ENCODE measurements at places on chromosomes 5 and 9.

DNA sequence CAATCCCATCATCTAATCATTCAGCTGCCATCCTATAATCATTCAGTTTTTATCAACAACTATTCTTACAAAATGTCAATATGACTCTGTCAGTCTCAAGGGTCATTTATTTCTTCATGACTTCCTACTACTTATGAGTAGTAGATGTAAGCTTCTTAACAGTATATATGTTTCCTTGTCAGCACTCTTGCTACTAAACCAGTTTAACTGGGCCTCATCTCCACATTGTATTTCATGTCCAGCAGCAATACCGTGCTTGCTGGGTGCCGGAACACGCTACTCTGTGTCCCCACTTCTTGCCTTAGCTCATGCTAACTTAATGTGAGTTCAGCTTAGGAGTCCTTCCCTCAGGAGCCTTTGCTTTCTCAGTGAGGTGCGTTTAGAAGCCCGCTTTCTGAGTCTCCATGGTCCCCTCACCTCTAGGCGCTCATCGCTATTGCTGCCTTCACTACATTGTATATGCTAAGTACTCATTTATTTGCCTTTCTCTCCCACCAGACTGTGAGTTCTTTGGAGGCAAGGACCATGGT, 32.9 kb downstream of the ELL2 start:
- no peak for DNase-seq

- DNase-seq = no peak
These were observed 19.9 kb downstream of the SEMA6A start for GRCh38 chr5:116554764-116555163.

GRCh38 chr5:143119291-143119769, 284.2 kb downstream of the NR3C1 start:
- DNase-seq = no peak

DNA sequence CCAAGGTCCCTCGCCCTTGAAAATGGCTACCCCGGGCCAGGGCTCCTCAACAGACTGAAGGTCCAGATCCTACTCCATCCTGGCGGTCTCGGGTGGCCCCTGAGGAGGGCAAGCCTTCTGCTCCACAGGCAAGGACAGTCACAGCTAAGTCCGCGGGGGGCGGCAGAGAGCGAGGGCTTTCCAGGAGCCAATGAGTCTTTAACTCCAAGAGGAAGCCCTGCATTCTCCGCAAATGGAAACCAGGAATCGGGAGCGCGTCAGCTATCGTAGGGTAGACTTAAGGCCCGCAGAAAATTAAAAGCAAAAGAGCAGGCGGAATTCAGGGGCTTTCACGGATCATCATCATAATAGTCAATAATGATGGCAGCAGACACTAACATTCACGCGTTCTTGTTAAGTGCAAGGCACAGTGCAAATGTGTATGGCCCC, 87.8 kb upstream of the TNFAIP8 start:
- peak; percentile 72 for DNase-seq

- no peak for DNase-seq
These were observed 120.6 kb upstream of the ASTN2 start for GRCh38 chr9:117535434-117535833.

DNA sequence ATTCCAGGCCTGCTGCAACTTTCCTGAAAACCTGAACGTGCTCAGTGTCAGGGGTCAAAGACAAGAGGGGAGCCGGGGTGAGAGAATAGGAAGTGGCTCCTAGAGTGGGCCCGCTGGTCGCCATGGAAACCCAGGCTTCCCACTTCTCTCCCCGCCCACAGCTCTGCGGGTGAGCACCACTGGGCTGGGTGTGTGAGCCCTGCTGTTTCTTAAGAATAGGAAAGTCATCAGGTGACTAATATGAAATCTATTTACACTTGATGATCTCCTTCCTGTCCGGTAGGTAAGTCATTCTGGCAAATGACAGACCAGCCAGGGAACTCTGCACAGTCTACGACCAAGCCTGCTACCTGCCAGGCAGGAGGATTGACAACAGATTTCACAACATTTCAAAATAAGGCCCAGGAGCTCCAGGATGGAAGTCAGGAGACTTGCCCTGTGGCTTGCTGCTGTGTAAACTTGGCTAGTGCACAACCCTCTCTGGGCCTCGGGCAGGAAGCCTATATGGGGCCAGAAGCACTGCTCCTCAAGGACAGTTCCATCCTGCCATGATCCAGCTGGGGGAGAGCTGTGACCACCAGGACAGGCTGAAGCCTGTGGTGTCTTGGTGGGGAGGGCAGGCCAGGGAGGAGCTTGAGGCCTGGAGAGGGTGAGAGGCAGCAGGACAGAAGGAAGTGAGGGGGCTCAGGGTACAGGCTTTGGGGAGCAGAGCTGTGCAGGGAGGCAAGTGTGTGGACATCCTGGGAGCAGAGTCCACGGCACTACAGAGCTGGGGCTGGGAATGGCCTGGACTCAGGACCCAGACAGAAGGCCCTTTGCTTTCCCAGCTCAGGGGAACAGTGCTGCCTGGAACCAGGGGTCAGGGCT, 60.6 kb downstream of the SHB start:
- no peak for DNase-seq

GRCh38 chr5:80054682-80055081, 19.5 kb downstream of the THBS4 start:
- DNase-seq = no peak

DNA sequence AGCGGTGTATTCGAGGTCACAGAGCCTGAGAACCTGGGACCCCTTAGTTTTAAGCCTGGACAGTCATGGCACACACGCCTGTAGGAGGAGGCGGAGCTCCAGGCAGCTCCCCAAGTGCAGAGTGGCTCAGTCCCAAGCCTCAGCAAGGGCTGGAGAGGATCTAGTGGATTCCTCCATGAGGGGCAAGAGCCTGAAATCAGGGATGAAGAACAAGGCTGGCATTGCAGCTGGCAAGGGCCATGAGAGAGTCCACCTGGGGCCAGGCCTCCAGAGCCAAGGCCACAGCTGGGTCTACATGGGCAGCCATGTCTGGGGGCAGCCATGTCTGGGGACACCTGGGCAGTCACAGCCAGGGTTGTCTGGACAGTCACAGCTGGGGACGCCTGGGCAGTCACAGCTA, 21.9 kb downstream of the ADAMTSL2 start:
- no peak for DNase-seq

DNA sequence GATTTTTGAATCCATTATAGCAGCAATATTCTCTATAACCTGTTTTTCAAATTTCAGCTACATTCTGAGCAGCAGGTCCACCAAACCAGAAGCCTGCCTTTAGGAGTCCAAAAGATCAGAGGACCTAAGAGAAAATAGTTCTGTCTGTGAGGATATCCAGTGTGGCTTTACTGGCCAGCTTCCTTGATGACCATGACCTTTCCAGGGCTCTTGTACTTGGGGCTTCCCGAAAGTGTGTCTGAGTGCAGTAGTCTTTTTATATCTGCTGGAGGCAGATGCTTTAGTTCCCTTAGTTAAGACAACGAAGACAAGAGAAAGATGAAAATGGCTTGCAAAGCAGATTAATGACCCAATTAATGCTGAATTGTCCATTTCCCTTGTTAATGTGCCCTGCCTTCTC, 72.4 kb downstream of the SGCD start:
- no peak for DNase-seq

- no peak for DNase-seq
These were observed 252.9 kb upstream of the MPDZ start for GRCh38 chr9:13532407-13532806.

DNA sequence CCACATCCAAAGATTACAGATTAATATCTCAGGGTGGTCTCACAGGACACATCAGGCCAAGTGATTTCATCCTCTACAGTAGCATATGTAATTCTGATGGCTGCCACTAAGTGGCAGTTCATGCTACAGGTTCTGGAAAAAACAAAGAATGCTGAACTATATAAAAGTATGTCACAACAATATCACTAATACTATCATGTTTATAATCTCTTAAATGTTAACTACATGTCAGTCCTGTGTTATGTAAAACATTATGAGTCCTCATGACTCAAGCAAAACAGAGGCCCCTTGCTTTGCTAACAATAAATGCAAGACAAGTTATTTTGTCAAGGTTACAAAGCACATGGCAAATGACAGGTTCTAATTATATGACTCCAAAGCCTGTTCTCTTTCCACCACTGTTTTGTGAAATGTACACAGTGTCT, 233.2 kb downstream of the FBXL17 start:
- no peak for DNase-seq

- no peak for DNase-seq
These were observed 1.2 kb downstream of the FGF18 start for GRCh38 chr5:171420431-171421241.

DNA sequence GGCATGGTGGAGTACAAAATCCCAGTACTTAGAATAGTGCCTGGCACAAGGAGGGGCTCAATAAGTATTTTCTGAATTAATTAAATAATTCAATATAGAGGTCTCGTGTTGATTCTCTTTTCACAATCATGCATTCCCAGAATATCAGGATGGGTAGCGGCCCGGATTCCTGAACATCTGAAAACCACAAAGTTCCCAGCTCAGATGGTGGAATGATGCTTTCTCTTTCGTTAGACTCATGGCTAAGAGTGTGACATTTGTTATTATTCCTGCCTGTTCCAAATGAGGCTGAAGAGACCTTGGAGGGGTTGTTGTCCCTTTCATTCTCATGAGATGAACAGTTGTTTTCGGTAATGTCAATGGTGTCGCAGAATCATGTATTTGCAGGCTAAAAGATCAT, 95.4 kb upstream of the LIFR start:
- DNase-seq = no peak

DNA sequence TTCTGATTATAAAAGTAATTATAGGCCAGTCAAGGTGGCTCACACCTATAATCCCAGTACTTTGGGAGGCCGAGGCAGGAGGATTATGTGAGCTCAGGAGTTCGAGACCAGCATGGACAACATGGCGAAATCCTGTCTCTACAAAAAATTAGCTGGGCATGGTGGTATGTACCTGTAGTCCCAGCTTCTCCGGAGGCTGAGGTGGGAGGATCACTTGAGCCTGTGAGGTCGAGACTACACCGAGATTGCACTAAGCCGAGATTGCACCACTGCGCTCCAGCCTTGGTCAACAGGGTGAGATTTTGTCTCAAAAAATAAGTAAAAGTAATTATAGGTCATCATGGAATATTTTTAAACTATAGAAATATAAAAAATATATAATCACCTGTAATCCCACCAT, 18.1 kb downstream of the IRF1 start:
- no peak for DNase-seq

- no peak for DNase-seq
These were observed 276.3 kb downstream of the COX7C start for GRCh38 chr5:86894056-86894455.

DNA sequence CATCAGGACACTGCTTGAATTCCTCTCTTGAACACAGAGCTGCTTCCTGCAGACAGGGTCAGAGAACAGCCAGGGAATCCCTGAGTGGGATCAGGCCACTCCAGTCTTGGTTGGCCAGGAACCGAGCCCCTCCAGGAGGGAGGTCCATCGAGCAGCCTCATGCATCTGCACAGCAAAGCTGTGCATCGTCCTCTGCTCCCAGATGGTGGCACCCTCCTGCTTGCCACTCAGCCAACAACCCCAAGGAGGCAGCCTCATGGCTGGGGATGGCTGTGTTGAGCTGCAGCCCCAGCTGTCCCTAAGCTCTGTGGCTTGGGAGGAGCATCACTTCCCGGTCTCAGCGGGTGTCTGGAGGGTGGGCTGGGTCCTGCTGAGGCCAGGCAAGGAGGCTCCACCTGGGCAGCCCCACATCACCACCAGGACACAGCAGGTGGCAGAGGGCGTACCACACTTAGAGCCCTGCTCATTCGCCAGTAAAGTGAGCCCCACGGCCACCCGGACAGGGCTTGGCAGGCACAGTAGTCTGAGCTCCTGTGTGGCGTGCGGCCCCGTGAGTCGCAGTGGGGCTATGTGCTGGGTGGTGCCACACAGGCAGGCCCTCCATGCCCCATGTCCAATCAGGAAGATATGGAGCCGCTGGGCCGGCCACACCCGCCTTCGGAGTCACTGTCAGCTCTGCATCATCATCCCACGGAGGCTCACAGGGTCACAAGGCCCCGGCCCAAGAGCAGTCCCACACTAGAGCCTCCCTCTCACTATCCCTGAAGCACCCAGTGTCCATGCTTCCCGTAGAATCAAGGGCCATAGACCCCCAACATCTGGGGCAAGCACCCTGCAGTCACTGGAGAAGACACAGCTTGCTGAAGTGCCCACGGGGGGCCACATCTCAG, 11.9 kb downstream of the LPCAT1 start:
- no peak for DNase-seq

- no peak for DNase-seq
These were observed 42.1 kb upstream of the GPR21 start for GRCh38 chr9:122991370-122991830.

Data from NCI-H510A (cell line).